ENCODE measurements at places on chromosomes 16 and 17.

GRCh38 chr17:56987283-56987834 is 9.4 kb downstream of the SCPEP1 start:
- DNase-seq = no peak

DNA sequence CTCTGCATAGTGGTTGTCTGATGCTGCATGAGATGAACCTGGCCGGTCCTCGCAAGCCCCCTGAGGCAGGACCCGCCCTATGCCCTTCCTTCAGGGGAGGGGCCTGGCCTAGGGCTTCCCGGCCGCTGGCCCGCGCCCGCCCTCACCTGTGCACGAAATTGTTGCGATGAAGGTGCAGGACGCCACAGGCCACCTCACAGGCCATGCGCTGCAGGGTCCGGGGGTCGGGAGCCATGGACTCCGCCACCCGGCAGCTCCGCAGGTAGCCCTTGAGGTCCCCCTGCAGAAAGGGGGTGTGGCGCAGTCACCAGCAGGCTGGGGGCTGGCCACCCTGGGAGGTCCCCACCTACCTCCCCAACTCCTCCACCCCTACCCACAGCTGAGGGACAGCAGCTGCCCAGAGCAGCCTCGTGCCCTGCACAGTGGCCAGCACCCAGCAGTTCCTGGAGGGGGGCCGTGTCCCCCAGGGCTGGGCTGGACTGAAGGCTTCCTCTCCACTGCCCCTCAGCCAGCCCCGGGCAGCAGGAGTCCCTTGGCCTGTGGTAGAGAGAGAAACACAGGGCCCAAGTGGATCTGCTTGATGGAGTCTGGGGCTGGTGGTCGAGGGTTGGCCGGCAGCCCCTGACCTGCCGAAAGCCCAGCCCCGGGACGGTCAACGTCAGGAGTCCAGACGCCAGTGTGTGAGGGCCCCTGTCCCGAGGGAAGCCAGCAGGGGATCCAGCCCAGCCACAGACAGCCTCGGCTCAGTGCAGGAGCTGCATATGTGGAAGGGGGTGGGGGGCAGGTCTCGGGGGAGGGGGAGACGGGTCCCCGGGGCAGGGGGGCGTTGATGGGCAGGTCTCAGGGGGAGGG is 38.8 kb upstream of the PVALEF start:
- no peak for DNase-seq

DNA sequence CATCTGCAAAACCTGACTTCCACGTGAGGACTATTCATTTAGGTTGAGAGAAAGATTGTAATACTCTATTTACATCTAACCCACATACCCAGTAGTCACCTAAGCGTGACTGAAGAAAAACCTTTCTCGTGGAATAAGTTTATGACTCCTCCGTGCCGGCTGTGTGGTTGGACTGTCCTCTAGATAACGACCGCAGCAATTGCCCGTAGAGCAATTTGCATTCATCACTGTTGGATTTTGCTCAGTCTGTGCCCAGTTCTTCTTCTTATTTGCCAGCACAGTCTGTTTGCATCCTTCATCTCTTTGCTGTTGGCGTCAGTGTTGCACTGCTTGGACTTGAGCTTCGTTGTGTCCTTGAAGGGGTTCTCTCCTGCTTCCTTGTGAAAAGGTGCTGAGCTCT is 131.3 kb downstream of the CYB561 start:
- DNase-seq = no peak

GRCh38 chr17:71869293-71869692 is 251.5 kb upstream of the SOX9 start:
- no peak for DNase-seq

DNA sequence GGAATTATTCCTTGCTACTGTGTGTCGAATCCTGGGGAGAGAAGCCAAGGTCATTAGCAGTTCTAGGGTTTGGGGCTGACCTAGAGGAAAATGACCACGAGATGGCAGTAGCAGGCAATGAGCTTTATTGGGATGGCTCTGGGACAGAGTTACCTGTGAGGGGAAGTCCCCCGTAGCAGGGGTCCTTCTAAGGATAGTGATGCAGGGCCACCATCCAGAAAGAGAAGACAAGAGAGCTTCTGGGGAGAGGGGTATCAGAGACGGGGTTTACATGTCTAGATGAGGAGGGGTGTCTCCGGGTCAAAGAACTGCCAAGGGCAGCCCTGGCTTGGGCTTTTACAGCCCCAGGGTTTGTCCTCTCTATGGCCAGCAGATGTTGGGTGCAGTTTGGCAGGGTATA is 6.4 kb upstream of the GGT6 start:
- DNase-seq = no peak

DNA sequence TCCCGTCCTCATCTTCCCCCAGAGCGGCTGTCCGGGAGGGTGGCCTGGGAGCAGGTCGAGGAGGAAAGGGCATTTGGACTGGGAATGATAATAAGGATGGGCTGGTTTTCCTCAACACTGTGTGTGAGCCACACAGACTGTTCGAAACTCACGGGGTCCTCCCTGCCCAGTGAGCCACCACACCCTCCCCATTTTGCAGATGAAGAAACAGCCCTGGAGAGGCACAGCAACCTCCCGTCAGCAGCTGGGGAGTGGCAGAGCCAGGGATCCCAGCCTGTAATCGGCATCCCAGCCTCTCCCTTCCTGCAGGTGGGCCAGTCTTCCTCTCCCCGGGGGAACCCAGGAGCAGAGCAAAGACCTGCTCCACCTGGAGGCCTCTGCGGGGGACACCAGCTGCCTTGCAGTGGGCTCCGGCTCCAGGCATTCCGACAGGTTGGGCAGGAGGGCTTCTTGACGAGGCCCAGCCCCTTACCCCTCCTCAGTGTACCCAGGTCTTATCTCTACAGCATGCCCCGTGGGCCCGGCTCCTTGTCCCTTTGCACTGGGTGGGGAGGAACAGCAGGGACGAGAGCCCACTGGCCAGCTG is 23.8 kb downstream of the ENGASE start:
- DNase-seq = no peak

DNA sequence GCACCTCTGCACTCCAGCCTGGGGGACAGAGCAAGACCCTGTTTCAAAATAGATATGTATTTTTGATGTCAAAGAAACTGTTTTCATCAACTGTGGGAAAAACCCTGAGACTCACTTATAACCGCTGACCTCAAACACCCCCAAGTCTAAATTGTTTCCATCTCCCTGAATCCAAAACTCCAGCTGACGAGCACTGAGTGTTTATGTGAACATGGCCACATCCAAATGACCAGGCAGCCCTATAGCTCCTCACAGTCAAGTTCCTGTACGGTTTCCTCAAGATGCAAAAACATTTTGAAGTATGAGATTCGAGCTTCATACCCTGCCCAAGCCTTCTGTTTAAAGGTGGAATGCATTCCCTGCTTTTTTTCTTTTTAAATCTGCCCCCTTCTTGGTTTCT is 45.3 kb upstream of the ZCCHC14 start:
- no peak for DNase-seq

DNA sequence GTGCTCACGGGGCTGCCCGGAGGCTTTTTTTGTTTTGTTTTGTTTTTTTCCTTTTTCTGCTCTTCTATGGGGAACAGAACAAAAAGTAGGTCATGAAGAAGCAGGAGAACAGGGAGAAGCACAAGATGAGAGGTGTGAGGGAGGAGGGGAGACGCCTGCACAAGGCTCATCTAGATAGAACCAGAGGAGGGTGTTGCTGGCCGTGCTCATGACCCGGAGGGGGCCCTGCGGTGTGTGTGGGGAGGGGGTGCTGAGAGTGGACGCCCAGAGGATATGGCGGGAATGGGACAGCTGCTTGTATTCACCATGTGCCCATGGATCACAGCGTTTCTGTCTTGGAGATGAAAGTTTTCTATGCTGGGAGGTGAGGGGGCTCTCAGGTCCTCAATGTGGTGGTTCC is 183.7 kb downstream of the FOXL1 start:
- DNase-seq = no peak

All from NK-92 treated with Interleukin-12 subunit alpha and Interleukin-12 subunit beta, amount 100 ng/mL, for 24 hours (cell line).